ENCODE measurements at places on chromosomes 16 and 17.

GRCh38 chr17:60671482-60671881 is 6.2 kb upstream of the BCAS3 start:
- no peak for DNase-seq

GRCh38 chr16:4850211-4850610 is 2.9 kb downstream of the UBN1 start:
- no peak for DNase-seq

- DNase-seq: no peak
Measured at GRCh38 chr17:1244606-1245012, 25.6 kb upstream of the BHLHA9 start.

DNA sequence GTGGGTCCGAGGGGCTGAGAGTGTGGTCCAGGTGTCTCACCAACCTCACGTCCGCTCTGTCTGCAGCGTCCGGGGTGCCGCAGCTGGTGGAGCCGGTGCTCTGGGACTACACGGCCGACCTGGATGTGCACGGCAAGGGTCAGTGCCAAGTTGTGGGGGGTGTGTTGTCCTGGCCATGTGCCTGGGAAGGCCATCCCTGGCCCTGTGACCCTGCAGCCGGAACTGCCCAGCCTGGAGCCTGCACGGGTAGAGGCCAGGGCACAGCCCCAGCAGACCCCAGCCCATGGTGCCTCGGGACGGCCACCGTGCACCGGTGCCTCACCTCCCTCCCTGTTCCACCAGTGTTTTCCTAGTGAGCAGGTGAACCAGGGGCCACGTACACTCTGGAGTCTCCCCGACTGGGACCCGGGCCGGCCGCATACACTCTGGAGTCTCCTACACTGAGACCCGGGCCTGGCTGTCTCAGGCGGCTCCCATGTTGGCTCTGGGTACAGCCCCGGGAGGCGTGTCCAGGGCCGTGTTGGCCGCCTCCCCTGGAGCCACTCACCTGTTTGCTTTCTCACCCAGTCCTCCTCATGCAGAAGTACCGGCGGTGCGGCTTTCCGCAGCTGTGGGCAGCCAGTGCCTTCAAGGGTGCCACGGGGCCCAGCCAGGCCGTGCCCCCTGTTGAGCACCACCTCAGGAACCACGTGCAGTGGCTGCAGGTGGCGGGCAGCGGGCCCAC is 13.8 kb downstream of the CYBC1 start:
- no peak for DNase-seq

DNA sequence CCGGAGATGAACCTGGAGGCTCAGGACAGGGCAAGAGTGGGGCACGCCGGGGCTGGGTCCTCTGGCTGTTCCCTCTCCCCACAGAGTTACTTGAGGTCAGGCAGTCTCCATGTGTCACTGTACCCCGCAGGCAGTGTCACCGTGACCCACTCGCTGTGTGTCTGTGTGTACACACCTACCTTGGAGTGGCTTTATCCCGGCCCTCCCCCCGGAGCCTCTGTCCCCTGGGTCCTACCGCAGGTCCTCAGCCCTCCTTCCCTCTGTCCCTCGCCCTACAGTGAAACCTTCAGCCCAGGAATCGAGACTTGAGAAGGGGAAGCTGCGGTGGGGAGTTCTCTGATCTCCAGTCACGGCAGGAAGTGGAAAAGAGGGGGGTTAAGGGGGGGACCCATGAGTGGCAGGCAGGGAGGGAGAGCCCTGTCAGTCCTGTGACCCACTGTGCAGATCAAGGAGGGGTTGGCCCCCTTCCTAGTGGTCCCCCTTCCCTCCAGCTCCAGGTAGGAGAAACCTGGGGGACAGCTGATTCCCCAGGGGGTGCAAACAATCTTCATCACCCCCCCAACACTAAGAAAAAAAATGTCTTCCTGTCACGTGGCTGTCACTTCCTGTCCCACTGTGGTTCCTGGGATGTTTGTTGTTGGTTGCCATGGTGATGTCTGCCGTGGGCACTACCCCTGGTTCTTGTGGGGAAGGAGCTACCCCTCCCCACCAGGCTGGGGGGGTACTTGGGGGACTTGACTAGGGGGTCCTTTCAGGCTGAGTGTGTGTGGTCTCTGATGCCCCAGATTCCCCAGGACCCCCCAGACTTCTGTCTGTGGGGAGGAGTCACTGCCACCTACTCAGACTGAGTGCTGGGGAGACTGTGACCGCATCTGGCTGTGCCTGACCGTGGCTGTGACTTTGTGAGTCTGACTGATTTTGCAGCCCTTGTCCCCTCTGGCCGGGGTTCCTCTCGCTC is 13.7 kb downstream of the RARA start:
- peak; percentile 93 for DNase-seq
